ENCODE measurements at places on chromosomes 3 and 15. TPM values are rescaled to one million over a fixed set of nuclear protein-coding genes. Genes with fewer than 3 reads are reported as not detected.

DNA sequence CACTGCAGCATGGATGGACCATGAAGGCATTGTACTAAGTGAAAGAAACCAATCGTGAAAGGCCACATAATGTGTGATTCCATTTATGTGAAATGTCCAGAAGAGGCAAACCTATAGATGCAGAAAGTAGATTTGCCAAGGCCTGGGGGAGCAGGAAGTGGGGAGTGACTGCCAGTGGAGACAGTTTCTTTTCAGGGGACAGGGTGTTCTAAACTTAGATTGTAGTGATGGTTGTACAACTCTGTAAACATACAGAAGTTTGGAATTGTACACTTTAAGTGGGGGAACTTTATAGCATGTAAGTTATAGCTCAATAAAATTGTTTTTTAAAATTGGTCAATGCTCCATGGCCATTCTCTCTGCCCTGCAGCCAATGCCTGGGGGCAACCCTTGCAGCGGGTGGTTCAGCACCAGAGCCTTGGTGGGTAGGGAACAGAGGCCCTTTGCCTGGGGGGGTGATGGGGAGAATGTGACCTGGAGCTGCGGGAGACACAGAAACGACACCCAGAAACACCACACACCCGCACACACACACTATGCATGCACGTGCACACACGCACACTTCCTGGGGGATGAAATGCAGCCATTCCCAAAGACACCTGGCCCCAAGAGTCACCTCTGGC is 43.1 kb downstream of the DNAJB8 start:
- no peak overlapping the region for H3K4me3 ChIP-seq
- H3K36me3 ChIP-seq, result no peaks in the 10 kb centered on the region
- DNase-seq, result no peak
- H3K27me3 ChIP-seq, result peaks cover 9% of the 10 kb centered on the region

- H3K36me3 ChIP-seq, result no peaks in the 10 kb centered on the region
- peaks cover 3% of the 10 kb centered on the region for H3K4me1 ChIP-seq
- H3K27me3 ChIP-seq, result peaks cover 20% of the 10 kb centered on the region
- no peak overlapping the region for H3K27ac ChIP-seq
These were observed 23.7 kb upstream of the RNU6-1 start for GRCh38 chr15:67863442-67863987.

GRCh38 chr3:23750573-23751210 is 55.1 kb upstream of the UBE2E1 start:
- no peaks in the 10 kb centered on the region for H3K27me3 ChIP-seq
- no peak overlapping the region for H3K27ac ChIP-seq
- no peak overlapping the region for H3K4me3 ChIP-seq
- no peaks in the 10 kb centered on the region for H3K36me3 ChIP-seq
- H3K4me1 ChIP-seq, result no peaks in the 10 kb centered on the region

GRCh38 chr3:40714771-40715345 is 190.1 kb downstream of the ZNF621 start:
- H3K27ac ChIP-seq, result no peak overlapping the region
- no peaks in the 10 kb centered on the region for H3K36me3 ChIP-seq
- no peak for DNase-seq
- no peaks in the 10 kb centered on the region for H3K4me1 ChIP-seq
- H3K27me3 ChIP-seq, result peaks cover 10% of the 10 kb centered on the region
- no peak overlapping the region for H3K4me3 ChIP-seq

GRCh38 chr3:102104033-102104432 is 254.7 kb downstream of the NFKBIZ start:
- H3K27me3 ChIP-seq, result no peaks in the 10 kb centered on the region
- H3K36me3 ChIP-seq, result peaks cover 7% of the 10 kb centered on the region
- no peak overlapping the region for H3K4me3 ChIP-seq
- H3K27ac ChIP-seq, result no peak overlapping the region
- DNase-seq, result no peak
- peaks cover 22% of the 10 kb centered on the region for H3K4me1 ChIP-seq

- H3K36me3 ChIP-seq, result no peaks in the 10 kb centered on the region
- no peaks in the 10 kb centered on the region for H3K4me1 ChIP-seq
- H3K27ac ChIP-seq, result no peak overlapping the region
These were observed 48.5 kb downstream of the AMOTL2 start for GRCh38 chr3:134325706-134326105.

GRCh38 chr3:113105093-113105449 is 106.3 kb upstream of the BOC start:
- H3K27ac ChIP-seq, result no peak overlapping the region
- no peak overlapping the region for H3K4me3 ChIP-seq
- H3K4me1 ChIP-seq, result no peaks in the 10 kb centered on the region
- DNase-seq, result no peak

- no peaks in the 10 kb centered on the region for H3K36me3 ChIP-seq
- no peak overlapping the region for H3K4me3 ChIP-seq
- H3K27ac ChIP-seq, result no peak overlapping the region
- no peak for DNase-seq
These were observed 340.1 kb downstream of the RORA start for GRCh38 chr15:60889006-60889405.

GRCh38 chr15:52505151-52505550 is 23.5 kb downstream of the MYO5A start:
- H3K4me3 ChIP-seq, result no peak overlapping the region
- no peaks in the 10 kb centered on the region for H3K36me3 ChIP-seq
- H3K4me1 ChIP-seq, result peaks cover 21% of the 10 kb centered on the region

SIDT1 gene
- total RNA-seq, result 18.0 TPM

ECE2 gene
- not detected for total RNA-seq

ZPLD1 gene
- total RNA-seq, result not detected

RAB6B gene
- 0.29 TPM for total RNA-seq

ROPN1 gene
- not detected for total RNA-seq

PSMD2 gene
- 282 TPM for total RNA-seq

PKM gene
- total RNA-seq, result 2,323 TPM

DLL4 gene
- not detected for total RNA-seq

Measured in activated naive CD8-positive, alpha-beta T cell treated with anti-CD3 and anti-CD28 coated beads for 36 hours (primary cell).